ENCODE measurements at places on chromosomes 12 and 14. TPM values are rescaled to one million over a fixed set of nuclear protein-coding genes. Genes with fewer than 3 reads are reported as not detected.

The KCNC2 gene
- total RNA-seq: not detected

The LMBR1L gene
- total RNA-seq: 40.8 TPM

The ESR2 gene
- total RNA-seq: 0.14 TPM

The RIMBP2 gene
- 1.7 TPM for total RNA-seq

The TOMM20L gene
- total RNA-seq: not detected

The TMTC2 gene
- 5.5 TPM for total RNA-seq

The DTX1 gene
- 4.5 TPM for total RNA-seq

The TAS2R9 gene
- total RNA-seq: 0.51 TPM

The EEF1AKMT3 gene
- 9.3 TPM for total RNA-seq

The IFNG-AS1 gene
- total RNA-seq: not detected

The LIN7A gene
- total RNA-seq: 2.4 TPM

DNA sequence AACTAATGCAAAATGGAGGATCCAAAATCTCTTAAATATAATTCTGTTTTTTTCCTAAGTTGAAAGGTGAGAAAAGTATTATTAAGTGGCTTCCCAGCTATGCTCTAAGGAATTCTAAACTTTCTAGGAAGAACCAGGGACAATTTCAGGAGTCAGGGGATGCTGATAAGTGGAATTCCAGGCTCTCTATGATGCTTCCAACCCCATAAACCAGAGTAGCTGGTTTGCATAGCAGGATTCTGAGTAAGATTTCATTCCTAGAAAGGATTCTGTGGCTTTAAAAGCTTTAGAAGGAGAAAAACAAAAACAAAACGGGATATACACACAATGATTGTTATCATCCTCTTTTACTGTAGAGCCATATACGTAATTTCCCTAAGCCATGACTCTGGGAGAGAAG is 93.9 kb downstream of the SLC16A7 start:
- DNase-seq: no peak

DNA sequence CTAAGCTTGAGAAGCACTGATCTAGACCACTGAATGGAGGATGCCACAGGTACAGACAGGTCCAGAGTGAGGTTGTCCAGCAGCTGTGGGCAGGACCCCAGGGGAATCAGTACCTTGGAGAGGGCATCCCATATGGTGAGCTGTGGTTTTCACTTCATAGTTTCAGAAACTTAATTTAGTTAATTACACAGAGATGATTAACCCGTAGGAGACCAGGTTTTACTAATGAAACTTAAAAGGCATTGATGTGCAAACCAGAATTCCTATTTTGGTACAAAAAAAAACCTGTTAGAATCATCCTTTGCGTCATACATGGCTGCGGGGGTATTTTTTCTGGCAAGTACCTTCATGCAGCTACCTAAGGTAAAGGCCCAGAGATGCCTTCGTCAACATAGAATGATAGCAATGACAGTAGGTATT is 159.3 kb downstream of the DACT1 start:
- DNase-seq: no peak

DNA sequence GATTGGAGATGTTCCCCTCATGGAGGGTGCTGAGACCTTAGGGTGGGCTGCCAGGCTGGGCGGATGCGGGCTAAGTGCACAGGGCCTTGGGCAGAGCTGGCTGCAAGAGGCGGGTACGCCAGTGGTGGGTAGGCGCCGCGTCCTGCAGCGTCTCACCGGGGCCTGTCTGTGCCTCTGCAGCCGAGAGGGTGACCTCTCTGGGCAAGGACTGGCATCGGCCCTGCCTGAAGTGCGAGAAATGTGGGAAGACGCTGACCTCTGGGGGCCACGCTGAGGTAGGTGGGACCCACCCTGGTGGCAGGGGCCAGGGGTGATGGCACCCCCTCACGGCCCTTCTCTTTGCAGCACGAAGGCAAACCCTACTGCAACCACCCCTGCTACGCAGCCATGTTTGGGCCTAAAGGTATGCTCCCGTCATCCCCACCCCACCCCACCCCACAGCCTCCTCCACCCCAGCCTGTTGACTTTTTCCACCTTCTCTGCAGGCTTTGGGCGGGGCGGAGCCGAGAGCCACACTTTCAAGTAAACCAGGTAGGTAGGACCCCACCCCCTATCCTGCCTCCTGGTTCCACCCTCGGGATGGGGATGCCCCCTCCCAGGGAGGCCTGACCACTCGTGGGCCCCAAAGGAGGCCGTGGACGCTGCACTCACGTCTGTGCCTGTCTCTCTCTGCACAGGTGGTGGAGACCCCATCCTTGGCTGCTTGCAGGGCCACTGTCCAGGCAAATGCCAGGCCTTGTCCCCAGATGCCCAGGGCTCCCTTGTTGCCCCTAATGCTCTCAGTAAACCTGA is 1.5 kb downstream of the CRIP1 start:
- no peak for DNase-seq

DNA sequence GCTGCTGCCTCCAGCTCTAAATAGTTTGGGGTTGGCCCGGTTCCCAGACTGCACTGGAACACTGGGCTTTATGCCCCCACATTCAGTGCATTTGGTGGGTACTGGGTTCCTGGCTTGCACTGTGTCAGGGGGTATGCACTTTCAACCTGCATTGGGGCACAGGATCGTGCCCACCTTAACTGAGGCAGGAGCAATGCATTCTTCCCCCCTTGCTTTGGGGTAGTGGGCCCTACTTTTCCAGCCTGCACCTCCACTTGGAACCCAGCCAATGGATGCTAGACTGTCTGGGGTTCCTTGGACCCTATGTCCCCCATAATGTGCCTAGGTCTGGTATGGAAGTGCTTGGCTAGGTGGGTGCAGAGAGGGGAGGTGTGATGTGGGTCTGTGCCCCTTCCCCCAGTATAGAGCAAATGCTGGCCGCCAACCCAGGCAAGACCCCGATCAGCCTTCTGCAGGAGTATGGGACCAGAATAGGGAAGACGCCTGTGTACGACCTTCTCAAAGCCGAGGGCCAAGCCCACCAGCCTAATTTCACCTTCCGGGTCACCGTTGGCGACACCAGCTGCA is 615 bp downstream of the TARBP2 start:
- no peak for DNase-seq

DNA sequence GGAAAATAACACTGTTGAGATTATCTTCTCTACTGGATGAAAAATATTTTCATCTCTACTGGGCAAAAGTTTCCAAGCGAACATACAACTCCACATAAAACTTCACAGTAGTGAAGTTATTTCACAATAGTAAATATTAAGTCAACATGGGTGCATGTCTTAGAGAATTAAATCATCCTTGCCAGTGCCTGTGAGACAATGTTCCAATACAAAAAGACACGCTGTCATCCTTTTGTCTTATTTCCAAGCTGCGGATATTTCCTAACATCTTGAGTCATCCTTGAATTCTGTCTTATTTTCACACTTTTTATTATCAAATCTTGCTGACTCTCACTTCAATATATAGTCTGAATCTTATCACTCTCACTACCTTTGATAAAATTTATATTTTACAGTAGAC is 142.9 kb upstream of the KITLG start:
- DNase-seq: no peak

GRCh38 chr12:101941306-101942249 is 64.2 kb downstream of the DRAM1 start:
- DNase-seq: no peak

DNA sequence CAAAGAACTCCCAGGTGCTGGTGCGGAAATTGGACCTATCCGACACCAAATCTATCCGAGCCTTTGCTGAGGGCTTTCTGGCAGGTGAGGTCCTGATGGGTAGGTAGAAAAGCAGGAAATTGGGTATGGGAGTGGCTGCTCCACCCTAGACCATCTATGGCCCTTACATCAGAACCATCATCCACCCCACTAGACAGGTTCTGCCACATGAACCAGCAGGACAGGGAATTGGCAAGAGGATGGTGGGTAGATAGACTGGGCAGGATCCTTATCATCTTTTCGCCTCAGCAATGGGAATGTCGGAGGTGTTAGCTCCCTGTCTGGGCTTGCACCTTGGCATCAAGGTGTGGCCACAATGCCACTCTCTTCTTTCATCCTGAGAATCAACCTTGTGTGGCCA is 23.5 kb downstream of the RDH12 start:
- no peak for DNase-seq

DNA sequence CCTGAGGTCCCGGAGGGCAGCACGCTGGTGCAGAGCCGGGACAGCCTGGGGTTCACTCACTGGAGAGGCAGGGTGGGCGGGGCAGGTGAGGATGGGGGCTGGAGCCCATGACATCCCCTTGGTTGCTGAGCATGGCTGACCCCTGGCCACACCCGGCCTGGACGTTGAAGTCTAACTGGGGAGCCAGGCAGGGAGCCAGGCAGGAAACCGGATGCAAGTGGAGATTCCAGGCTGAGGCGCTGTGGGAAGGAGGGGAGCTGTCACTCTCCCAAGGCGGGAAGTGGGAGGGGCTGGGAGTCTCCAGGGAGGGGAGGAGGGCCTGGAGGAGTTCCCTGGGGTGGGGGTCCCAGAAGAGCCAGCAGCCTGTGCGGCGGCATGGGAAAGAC is 7.7 kb upstream of the INF2 start:
- peak; percentile 95 for DNase-seq

DNA sequence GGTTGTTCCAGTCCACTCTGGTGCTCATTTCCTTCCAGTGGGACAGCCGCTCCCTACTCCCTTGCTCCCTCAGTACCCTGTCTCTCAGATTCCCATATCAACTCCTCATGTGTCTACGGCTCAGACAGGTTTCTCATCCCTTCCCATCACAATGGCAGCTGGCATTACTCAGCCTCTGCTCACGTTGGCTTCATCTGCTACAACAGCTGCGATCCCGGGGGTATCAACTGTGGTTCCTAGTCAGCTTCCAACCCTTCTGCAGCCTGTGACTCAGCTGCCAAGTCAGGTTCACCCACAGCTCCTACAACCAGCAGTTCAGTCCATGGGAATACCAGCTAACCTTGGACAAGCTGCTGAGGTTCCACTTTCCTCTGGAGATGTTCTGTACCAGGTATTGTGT is 69.9 kb downstream of the RAD52 start:
- no peak for DNase-seq

GRCh38 chr12:64082116-64082515 is 140.0 kb downstream of the KICS2 start:
- no peak for DNase-seq

DNA sequence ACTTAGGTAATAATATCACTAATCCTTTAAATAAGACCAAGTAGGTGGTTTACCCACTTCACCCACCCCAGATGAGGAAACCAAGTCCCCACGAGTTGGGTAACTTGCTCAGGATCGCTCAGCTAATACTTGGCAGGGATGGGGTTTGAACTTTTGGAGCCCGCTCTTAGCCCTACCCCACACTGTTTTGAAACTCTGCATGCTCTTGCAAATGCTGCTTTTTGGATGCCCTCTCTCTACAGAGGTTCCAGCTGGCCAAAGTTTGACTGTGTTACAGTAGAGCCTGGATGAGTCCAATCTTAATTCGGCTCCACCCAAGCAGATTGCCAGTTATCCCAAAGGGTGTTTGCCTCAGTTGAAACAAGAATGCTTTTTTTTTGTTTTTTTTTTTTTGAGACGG is 6.8 kb downstream of the PLEKHG3 start:
- DNase-seq: no peak

- no peak for DNase-seq
These were observed 8.4 kb upstream of the TBX3 start for GRCh38 chr12:114692186-114693058.

DNA sequence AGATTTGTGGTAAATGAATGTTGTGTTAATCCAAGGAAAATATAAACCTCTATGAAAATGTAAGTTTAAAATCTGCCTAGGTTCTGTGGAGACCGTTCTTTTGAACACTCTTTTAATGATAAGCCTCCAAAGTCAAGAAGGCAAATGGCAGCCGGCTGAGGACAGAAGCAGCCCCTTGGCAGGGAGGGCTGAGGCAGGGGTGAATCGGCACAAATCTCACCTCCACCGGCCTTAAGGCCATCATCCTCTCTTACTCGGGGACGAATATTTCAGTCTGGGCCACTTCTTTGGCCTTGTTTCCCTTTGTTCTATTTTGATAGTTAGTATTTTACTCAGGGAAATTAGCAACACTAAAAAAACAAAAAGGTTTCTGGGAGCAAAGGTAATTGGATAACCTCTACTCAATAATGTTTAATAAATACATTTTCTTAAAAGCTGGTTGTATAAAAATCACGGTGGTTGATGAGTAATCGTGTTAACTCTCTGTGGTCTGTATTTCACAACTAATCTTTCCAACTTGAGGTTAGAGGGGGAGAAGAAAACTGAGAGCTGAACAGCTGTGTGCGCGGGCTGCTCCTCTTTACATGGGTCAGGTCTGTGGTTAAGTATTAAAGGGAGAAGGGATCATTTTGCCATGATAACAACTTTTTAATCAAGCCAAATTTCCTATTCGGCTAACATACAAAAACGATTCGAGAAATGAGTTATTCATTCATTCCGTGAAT is 18.6 kb downstream of the LGMN start:
- peak; percentile 28 for DNase-seq

GRCh38 chr12:119682639-119683252 is 14.8 kb downstream of the PRKAB1 start:
- no peak for DNase-seq

DNA sequence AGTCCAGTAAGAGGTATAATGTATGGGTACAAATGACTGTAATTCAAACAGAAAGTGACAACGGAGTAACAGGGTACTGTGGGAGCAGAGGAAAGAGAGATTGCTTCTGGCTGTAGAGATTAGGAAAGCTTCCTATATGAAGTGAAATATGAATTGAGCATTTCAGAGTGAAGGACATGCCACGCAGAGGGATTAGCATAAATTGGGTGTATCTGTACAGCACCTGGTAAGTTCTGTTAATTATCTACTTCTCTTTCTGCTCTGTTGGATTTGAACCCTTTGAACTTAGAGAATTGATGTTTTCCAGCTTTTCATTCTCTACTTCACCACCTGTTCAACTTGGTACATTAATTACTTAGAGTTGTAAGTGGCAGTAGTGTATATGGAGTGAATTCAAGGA is 8.8 kb downstream of the STK38L start:
- DNase-seq: no peak
